HS-5 (cell line): ENCODE measurements at places on chromosomes 1 and 21.

DNA sequence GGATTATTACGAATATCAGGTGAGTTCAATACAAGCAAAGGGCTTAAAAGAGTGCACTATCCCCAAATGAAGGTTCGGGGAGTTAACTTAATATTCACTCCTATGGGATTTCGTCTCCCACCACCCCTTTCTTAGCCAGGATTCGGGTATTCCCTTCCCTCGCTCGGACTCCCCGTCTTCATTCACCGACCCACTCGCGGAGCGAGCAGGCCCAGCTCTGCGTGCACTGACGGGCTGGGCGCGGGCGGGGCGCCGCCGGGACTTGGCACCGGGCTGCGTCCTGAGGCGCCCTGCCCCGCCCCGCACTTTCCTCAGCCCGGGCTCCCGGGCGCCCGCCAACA lies 7.7 kb upstream of the MPZL1 start:
- no peak for DNase-seq

DNA sequence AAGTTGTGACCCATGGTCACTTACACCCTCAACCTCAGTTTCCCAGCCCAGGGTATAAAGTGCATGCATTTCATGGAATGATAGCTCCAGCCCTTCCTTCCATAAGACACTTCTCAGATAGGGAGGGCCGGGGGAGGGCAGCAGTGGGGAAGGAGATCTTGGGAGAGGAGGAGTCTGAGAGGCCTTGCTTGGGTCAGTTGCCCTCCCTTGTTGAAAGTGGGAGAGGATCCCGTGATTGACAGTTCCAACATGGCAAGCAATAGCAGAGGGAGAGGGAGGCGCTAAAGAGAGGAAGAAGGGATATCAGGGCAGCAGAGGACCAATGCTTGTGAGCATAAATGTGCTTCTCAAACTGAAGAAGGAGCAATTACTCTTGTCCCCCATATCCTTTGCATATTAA lies 244.4 kb downstream of the CHRM3 start:
- DNase-seq, result no peak

DNA sequence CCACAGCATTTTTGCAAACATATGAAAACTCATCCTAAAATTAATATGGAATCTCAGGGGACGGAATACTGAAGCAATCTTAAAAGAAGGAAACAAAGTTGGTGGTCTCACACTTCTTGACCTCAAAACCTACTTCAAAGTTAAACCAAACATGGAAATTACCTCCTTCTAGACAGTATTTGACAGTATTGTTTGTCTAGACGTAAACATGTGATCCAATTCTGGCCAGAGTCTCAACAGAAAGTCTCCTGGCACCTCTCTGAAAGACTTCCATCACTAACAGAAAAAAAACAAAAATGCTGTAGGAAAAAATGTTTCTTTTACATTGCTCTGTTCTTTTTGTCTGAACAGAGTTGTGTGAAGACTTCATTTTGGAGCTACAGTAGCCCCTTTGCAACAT lies 99.7 kb downstream of the BRINP3 start:
- DNase-seq, result no peak

DNA sequence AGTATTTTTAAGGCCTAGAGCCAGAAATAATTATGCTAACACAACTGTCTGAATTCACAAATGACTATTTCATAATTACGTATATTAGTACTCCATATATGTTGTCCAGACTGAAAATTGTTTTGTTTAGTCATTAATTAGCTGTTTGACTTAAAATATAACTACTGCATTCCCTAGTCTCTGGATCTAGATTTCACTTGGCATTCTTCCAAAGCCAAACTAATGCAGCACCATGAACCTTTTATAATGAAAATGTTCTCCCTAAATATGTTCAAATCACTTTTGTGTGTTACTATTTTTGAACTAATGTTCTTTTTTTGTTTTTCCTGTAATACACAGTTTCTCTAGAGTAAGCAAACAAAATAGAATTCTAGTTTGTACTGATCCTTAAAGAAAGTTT lies 46.1 kb downstream of the CAMTA1 start:
- DNase-seq, result no peak

- no peak for DNase-seq
Measured at GRCh38 chr1:185774394-185774793, 40.2 kb downstream of the HMCN1 start.
